ENCODE measurements at places on chromosomes 11 and 22. TPM values are rescaled to one million over a fixed set of nuclear protein-coding genes. Genes with fewer than 3 reads are reported as not detected.

Gene SPON1
- total RNA-seq: 6.9 TPM

Gene PEX16
- total RNA-seq: 42.0 TPM

Gene ANKK1
- 2.1 TPM for total RNA-seq

Gene VSIG10L2
- total RNA-seq: not detected

Gene SCN2B
- 0.24 TPM for total RNA-seq

Gene ENTHD1
- 12.0 TPM for total RNA-seq

Gene OR56A1
- 0.06 TPM for total RNA-seq

Gene MAPK11
- total RNA-seq: 10.7 TPM

Gene ARSA
- total RNA-seq: 73.5 TPM

Gene ASRGL1
- 119 TPM for total RNA-seq

Gene RASD2
- total RNA-seq: 1.2 TPM

GRCh38 chr11:62295504-62295903 is 3.4 kb downstream of the SCGB1D4 start:
- no peaks in the 10 kb centered on the region for H3K36me3 ChIP-seq
- no peak overlapping the region for H3K4me3 ChIP-seq
- H3K4me1 ChIP-seq: no peaks in the 10 kb centered on the region
- DNase-seq: peak; percentile 34
- no peak overlapping the region for H3K27ac ChIP-seq

DNA sequence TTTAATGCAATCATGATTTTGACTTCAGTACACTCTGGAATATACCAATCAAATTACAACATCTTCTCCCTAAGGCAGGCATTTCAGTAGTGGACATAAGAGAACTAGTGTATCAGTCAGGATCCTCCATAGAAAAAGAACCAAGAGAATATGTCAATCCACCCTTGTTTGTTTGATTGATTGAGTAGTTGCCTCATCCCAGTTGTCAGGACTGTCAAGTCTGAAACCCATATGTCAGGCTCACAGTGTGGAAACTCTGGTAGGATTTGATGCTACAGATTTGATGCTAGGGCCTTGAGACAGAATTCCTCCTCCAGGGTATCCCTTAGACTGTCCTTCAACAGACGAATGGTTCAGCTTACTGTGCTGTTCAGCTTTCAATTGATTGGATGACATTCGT is 375.0 kb downstream of the ETS1 start:
- H3K36me3 ChIP-seq: no peaks in the 10 kb centered on the region
- no peaks in the 10 kb centered on the region for H3K27me3 ChIP-seq
- no peaks in the 10 kb centered on the region for H3K4me1 ChIP-seq
- no peak for DNase-seq
- no peak overlapping the region for H3K4me3 ChIP-seq

DNA sequence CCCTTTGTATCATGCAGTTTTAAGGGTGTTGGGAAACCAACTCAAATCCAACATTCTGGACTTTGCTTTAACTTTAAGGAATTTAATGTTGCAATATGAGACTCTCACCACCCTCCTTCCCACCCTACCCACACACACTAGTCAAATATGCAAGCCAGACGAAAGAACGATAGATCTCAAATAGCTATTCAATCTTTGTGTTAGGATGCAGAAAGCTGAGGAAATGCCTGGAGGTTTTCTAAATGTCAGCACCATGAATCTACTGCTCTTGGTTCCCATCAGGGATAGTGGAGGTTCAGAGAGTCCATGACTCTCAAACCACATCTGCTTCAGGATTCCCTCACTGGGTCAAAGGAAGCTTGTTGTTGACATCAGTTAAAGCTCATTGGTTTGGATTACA is 33.7 kb downstream of the EXPH5 start:
- H3K4me3 ChIP-seq: no peak overlapping the region
- H3K27ac ChIP-seq: no peak overlapping the region
- no peaks in the 10 kb centered on the region for H3K4me1 ChIP-seq
- H3K27me3 ChIP-seq: no peaks in the 10 kb centered on the region
- no peaks in the 10 kb centered on the region for H3K36me3 ChIP-seq
- DNase-seq: no peak

DNA sequence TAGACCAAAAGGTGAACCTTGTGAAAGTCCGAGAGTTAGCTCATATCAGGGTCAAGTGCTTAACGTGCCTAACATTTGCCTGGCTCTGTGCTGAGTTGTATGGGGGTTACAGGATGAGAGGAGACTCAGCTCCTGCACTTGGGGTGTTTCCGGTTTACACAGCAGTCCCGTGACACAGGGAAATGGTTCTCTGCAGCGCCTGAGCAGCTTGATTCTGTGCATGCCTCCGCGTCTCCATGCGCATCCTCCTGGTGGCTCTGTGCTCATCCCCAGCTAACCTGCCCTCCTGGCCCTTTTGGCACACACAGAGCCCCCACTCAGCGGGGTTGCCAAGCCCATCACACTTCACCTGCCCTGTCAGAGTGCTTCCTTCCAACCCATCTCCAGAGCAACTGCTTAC is 238.3 kb upstream of the TBCEL start:
- H3K36me3 ChIP-seq: no peaks in the 10 kb centered on the region
- H3K27me3 ChIP-seq: no peaks in the 10 kb centered on the region
- H3K4me3 ChIP-seq: no peak overlapping the region
- no peak overlapping the region for H3K27ac ChIP-seq
- H3K4me1 ChIP-seq: no peaks in the 10 kb centered on the region

- H3K36me3 ChIP-seq: no peaks in the 10 kb centered on the region
- peaks cover 65% of the 10 kb centered on the region for H3K4me1 ChIP-seq
- H3K4me3 ChIP-seq: peak overlapping the region; percentile 61
- DNase-seq: no peak
- no peaks in the 10 kb centered on the region for H3K27me3 ChIP-seq
- peak overlapping the region; percentile 90 for H3K27ac ChIP-seq
These were observed 101.0 kb upstream of the AKIP1 start for GRCh38 chr11:8809939-8810539.

DNA sequence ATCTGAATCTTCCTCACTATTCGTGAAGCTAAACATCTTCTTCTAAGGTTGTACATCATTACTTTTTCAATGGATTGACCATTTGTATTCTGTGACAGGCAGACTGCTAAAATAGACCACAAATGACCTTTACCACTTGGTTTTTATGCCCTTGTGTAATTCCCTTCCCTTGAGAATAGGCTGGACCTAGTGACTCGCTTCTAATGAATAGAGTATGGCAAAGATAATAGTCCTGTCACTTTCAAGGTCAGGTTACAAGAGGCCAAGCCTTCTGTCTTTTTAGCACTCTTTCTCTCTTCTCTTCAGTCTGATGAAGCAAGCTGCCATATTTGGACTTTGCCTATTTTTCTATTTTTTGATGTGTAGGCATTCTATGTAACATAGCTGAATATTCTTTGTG is 492.9 kb downstream of the SOX6 start:
- DNase-seq: no peak
- no peaks in the 10 kb centered on the region for H3K27me3 ChIP-seq
- no peak overlapping the region for H3K27ac ChIP-seq
- no peaks in the 10 kb centered on the region for H3K4me1 ChIP-seq
- no peak overlapping the region for H3K4me3 ChIP-seq

DNA sequence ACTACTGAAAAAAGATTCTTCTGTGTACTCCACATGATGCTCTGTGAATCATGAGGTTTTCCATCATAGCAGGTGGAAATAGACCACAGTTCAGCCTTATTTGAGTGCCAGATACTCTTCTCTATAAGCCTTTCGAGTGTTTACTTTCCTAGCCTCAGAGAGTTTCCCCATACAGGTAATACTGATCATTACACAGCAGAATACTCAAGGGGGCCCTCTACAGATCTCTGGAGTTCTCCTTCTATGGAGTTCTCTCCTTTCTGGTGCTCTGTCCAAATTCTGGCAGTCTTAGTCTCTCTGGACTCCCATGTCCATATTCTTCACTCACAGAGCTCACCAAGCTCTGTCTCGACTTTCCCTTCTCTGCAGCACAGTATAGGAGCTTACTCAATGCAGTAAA is 175.7 kb upstream of the CARD18 start:
- no peaks in the 10 kb centered on the region for H3K4me1 ChIP-seq
- no peak overlapping the region for H3K27ac ChIP-seq
- DNase-seq: no peak
- H3K4me3 ChIP-seq: no peak overlapping the region

DNA sequence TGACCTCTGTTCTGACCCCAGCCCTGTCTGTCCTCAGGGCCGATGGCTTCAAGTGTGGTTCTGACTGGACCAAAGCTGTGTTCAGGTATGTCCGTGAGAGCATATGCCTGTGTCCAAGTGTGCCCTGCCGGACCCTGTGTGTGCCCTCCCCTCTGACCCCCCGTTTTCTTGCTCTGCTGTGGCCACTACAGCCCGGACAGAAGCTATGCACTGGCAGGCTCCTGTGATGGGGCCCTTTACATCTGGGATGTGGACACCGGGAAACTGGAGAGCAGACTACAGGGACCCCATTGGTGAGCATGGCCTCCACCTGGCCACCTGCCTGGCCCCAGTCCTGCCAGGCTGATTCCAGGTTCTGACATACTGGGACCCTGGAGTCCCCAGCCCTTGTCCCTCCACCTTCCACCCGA is 14.5 kb downstream of the ATG16L2 start:
- no peaks in the 10 kb centered on the region for H3K27me3 ChIP-seq
- H3K4me1 ChIP-seq: peaks cover 26% of the 10 kb centered on the region
- no peaks in the 10 kb centered on the region for H3K36me3 ChIP-seq
- H3K4me3 ChIP-seq: no peak overlapping the region

DNA sequence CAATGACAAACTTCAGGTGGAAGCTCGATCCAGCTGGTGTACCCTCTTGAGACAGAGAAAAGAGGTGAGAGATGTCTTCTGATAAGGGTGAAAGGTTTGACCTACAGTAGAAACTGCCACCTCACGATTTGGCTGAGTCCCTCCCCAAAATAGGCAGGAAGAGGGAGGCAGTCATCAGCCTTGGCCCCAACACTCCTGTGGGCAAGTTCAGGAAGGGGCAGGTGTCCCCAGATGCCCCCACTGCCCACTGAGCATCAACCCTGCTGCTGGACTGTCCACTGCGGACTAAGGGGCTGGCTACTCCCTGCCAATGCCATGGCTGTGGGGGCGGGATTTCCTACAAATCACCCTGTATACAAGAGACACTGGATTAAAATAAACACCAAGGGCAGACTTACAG is 441.4 kb downstream of the BUD13 start:
- H3K27me3 ChIP-seq: no peaks in the 10 kb centered on the region
- H3K27ac ChIP-seq: no peak overlapping the region
- no peaks in the 10 kb centered on the region for H3K4me1 ChIP-seq
- no peak for DNase-seq
- no peak overlapping the region for H3K4me3 ChIP-seq

GRCh38 chr11:16987205-16987568 is 27.0 kb downstream of the PLEKHA7 start:
- H3K4me1 ChIP-seq: peaks cover 27% of the 10 kb centered on the region
- no peak overlapping the region for H3K4me3 ChIP-seq
- DNase-seq: peak; percentile 70

DNA sequence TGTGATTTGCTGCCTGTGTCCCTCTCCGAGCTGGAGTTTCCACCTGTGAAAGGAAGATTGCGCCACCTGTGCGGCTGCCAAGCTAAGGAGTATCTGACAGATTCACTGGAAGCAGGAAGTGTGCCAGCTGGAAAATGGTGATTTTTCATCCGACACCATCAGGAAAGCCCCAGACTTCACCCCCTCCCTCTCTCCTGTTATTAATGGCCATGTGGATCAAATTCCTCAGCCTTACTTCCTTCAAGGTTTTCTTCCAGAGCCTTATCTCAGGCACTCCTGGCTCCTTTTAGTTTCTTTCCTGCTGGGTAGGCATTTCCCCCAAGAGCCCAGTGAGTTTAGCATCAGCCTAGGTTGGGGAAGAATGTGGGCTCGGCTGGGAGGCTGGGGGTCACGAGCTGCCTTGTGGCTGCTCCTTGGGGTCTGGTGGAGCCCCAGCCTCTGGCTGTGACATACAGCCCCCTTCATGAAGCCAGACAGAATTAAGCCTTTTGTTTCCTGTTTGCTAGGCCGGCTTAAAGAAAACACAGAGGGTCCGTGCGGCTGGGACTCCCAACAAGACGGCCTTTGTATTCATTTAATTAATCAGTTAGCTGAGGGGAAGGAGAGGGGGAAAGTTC is 37.1 kb downstream of the PKNOX2 start:
- DNase-seq: no peak
- no peak overlapping the region for H3K27ac ChIP-seq
- no peaks in the 10 kb centered on the region for H3K36me3 ChIP-seq
- no peak overlapping the region for H3K4me3 ChIP-seq

DNA sequence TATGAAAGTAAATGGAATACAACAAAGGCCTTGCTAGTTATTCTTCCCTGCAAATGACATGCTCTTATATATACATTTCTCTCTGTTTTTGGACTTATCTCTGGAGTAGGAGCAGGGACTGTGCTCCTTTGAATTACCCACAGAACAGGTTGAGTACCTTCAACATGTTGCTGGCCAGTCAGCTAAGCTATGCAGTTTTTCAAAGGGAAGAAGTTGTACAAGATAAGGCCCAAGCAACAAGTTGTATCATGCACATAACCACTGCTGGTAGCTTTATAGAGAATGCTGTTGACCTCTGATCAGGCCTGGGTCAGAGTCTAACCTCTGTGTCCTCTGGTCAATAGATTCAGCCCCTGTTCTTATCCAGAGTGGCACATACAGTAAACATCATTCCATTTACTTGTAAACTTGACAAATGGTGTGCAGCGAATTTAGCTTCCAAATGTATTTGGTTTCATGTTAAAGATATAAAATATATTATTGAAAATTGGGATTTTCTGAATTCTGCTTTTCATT is 99.6 kb downstream of the C11orf87 start:
- DNase-seq: no peak
- H3K36me3 ChIP-seq: no peaks in the 10 kb centered on the region
- no peak overlapping the region for H3K27ac ChIP-seq
